ENCODE measurements at places on chromosomes 13 and 19.

- no peak for DNase-seq
Observed at GRCh38 chr19:45041125-45041524, 2.3 kb downstream of the CLASRP start.

- DNase-seq, result no peak
Observed at GRCh38 chr19:14412324-14412995, 6.7 kb downstream of the DDX39A start.

DNA sequence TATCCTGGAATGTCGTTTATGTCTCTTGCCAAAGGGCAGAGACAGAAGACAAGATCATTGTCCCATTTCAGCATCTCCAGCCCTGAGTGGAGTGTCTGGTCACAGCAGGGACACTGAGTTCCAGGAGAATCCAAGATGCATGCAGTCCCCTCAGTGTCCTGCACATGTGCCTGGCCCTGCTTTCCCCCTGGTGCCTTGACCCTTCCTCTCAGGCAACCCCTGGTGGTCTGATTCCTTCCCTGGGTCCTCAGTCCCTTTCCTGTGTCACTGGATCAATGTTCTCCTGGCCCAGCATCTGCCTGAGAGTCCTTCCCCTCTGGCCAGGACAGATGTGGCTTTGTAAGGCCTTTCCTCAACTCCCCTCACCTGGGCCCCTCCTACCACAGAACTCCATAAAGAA is 9.0 kb downstream of the CEACAM21 start:
- no peak for DNase-seq

DNA sequence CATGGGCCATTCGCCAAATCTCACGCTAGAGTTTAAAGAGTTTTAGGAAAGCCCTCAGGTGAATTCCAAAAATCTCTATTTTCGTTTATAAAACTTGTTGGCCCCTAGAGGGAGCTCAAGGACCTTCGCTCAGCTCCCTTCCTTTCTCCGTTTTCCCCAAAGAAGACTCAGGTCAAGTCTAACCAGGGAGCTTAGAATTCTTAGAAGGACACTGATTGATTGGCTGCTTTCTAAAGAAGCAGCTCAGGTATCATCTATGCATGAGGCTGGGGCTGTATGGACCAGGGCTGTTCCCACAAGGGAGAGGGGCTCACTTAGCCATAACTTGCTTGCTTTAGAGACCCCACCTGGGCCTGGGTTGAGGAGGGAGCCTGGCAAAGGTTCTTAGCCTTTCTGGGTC is 20.5 kb downstream of the DZIP1 start:
- no peak for DNase-seq

- no peak for DNase-seq
Observed at GRCh38 chr13:39283072-39283471, 244.8 kb downstream of the NHLRC3 start.

DNA sequence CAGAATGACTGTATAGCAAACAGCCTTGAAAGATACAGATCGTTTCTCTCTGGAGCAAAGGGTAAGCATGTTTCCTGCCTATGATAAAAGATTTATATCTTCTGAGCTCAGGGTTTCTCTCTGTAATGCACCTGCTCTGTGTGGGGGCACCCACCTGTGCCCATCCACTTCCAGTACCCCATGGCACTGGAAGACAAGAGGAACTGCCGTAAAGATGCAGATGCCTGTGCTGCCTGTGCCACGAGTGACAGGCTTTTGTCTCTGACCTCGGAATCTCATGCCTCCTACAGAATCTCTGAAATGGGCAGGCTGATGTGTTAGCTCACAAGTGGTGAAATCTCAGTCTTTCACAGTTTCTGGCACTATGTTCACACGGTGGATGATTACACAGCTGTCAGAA is 50.3 kb upstream of the ATP11A start:
- no peak for DNase-seq

DNA sequence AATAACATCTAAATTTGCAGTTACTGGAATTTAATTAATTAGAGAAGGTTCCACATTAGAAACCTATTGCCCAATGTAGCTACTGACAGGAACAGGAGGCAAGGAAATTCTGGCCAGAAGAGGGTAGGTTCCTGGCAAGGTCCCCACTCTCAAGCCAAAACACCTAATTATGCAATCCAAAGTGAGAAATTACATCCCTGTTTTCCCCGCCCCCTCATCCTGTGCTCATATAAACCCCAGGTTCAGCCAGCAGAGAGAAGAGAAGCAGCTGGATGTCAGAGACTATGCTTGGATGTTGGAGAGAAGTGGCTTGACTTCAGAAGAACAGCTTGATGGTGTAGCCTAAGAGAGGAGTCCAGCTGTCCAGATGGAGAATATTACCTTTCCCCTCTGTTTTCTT is 951.3 kb upstream of the PRR20A start:
- DNase-seq, result no peak

DNA sequence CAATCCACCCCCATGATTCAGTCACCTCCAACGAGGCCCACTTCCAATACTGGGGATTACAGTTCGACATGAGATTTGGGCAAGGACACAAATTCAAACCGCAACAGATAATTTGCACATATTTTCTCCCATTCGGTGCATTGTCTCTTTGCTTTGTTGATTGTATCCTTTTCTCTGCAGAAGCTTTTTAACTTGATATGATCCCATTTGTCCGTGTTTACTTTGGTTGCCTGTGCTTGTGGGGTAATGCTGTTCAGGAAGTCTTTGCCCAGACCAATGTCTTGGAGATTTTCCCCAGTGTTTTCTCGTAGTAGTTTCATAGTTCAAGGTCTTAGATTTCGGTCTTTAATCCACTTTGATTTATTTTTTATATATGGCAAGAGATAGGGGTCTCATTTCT is 330.8 kb upstream of the SPRY2 start:
- no peak for DNase-seq

DNA sequence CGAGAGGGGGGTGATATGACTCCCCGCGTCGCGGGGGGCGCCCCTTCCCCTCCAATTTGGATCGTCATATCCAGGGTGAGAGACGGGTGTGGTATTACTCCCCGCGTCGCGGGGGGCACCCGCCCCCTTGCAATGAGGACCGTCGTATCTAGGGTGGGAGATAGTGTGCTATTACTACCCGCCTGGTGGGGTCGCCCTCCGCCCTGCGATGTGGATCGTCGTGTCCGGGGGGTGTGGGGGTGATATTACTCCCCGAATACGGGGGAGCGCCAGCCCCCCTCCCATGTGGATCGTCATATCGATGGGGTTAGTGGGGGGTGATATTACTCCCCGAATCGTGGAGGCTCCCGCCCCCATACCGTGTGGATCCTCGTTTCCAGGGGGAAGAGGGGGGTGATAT is 29.2 kb upstream of the RGCC start:
- DNase-seq, result no peak

GRCh38 chr19:32415246-32415645 is 9.7 kb downstream of the DPY19L3 start:
- DNase-seq, result no peak

DNA sequence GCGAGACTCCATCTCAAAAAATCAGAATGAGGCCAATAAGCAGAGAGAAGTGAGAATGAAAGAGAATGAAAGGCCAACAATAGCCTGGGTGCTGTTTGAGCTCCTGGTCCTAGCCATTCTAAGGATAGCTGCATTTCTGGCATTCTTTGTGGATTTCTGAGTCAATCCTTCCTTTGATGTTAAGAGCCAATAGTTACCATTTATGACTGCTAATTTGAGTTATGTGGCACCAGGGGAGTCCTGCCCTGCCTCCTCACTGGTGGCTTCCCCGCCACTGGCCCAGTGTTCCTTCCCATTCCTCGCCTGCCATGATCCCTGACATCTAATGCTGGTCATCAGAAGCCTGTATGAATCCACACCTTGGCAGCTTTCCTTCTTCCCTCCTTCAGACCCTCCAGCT is 991.2 kb downstream of the UQCRFS1 start:
- no peak for DNase-seq

DNA sequence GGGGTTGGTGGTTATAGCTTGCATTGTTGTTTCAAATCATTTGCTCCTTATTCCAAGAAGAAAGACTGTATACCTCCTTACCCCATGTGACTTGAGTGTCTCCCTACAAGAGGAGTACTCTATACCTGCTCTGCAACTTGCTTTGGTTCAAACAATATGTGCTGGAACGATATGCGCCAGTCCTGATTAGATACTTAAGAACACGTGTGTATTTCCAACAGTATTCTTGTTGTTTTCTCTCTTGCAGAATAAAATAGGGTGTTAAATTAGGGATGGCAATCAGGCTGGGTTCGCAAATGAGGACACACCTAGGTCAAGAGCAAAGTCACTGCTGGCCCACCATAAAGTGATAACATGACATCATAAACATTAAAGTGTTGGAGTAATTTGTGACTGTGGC is 895.0 kb upstream of the SLITRK1 start:
- DNase-seq, result no peak

DNA sequence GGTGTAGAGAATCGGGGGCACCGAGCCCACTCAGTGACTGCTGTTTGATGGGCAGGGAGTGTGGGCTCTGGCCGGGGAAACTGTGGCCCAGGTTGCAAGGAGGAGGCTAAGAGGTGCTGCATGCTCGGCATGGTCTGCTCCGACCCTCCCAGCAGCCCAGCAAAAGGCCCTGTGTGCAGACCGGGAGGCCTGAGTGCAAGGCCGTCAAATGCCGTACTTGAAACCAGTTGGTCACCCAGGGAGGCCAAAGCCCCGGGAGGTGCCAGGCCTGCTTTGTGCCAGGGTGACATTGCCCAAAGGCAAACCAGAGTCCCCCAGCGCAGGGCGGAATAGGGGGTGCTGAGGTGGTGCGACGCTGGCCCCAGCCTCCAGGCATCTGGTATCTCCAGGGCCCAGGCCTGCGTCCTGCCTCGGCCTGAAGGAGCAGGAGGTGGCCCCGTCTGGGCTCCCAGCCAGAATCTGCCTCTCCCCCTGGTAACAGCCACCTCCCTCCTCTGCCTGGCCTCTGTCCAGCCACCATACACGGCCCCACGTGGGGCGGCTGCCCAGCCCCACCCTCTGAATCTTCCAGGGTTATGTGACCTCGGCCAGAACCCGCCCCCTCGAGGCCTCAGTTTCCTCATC is 4.0 kb downstream of the PIK3R2 start:
- no peak for DNase-seq

GRCh38 chr13:98451676-98452470 is 125.0 kb downstream of the STK24 start:
- DNase-seq, result no peak

GRCh38 chr13:94662274-94662945 is 49.9 kb downstream of the SOX21 start:
- DNase-seq, result no peak

- DNase-seq, result no peak
Observed at GRCh38 chr13:49292742-49293486, 45.2 kb downstream of the CDADC1 start.

- DNase-seq, result no peak
Observed at GRCh38 chr19:54266133-54266532, 9.1 kb upstream of the LILRB5 start.

- no peak for DNase-seq
Observed at GRCh38 chr13:112680741-112681360, 9.0 kb upstream of the ATP11A start.

DNA sequence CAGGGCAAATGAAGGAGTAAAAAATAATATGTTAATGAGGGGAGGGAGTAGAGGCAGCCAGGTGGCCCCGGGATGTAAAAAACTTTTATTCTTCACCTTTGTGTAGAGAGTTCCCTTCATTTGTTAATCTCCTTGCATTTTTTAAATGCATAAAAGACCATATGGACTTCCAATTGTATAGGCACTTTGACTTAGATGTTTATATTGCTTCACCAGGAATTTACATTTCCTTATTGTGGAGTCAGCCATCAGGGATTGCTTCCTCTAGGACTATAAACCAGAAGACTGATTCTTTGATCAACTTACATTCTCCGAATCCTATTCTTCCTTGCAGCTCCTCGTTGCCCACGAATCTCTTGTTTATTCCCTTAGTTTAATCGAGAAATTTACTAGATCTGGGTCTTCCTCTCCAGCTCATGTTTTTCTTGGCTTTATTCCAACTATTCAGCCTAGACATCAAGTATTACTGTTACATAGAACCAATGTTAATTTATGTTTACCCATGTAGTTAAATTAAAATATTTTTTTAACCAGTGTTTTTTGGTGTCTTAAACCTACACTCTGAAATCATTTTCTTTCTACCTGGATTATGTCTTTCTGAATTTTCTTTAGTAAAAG is 1187.0 kb upstream of the SLC10A2 start:
- no peak for DNase-seq

DNA sequence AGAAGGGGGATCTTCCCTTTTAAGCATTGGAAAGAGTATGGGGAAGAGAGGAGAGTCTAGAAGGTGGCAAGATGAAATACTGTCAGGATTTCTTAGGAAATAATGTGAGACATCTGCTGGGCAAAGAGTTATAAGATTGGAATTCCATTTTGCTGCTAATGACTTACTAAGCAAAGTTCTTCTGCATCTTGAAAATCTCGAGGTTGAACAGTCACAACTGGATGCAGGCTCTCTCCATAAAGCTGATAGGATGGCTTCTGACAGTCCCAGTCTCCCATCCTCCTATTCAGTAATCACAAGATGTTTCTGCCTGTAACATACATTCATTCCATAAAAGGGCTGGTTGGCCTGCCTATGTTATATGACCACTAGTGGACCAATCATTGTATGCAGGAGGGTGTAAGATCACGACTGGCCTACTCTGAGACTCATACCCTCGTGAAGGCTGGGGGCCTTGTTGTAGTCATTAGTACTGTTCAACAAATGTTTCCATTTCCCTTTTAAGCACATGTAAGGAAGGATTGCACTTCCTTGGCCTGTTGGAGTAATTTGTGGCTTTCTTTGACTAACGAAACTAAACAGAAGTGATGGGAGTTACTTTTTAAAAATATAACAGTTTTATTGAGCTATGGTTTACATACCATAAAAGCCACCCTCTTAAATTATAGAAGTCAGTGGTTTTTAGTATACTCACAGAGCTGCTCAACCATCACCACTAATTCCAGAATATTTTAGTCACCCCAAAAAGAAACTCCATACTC is 45.0 kb upstream of the TDRD3 start:
- no peak for DNase-seq

DNA sequence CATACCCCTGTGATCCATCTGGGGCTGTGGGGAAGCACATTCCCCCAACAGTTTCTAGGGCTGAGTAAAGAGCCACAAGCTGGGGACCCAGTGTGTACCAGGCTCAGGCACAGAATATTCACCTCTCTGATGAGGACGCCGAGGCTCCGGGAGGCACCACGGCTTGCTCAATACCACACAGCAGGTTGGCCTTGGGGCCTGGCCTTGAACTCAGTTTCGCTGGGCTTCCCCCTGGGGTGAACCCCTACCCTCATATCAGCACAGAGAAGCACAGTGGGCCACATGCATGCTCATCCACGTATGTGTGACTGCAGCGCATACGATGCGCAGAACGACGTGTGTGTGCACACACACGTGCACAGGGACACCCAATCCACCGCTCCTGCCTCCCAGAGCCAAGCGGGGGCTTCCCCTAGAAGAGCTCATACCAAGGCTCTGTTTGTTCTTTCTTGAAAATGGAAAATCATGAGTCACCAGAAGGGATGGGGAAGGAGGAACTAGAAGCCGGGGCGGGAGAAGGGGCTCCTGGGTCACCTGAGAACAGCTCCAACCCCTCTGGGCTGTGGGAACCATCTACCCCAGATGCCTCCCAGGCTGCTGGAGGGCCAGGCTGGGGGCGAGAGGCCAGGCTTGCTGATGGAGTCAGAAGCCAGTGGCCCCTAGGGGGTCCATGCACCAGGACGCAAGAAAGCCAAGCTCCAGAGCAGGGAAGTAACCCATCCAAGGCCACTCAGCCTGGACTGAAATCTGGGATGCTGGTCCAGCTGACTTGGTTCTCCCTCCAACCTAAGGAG is 4.9 kb upstream of the PDE4C start:
- DNase-seq, result no peak

Measured in GOT3 (cell line).